ENCODE measurements at places on chromosomes 12 and 14. TPM values are rescaled to one million over a fixed set of nuclear protein-coding genes. Genes with fewer than 3 reads are reported as not detected.

The TMPRSS12 gene
- total RNA-seq = not detected

The POU6F1 gene
- total RNA-seq = 22.9 TPM

The PCK2 gene
- total RNA-seq = 12.4 TPM

The MSI1 gene
- total RNA-seq = 0.74 TPM

The IFT43 gene
- total RNA-seq = 51.6 TPM

The AQP2 gene
- total RNA-seq = not detected

The PDZRN4 gene
- total RNA-seq = 55.3 TPM

The MYH6 gene
- not detected for total RNA-seq

The ARHGEF40 gene
- 18.6 TPM for total RNA-seq

The RNASE9 gene
- not detected for total RNA-seq

The TMEM179 gene
- total RNA-seq = 1.9 TPM

The PTPN6 gene
- total RNA-seq = 7.7 TPM

The TSHR gene
- not detected for total RNA-seq

The TMEM229B gene
- total RNA-seq = 1.5 TPM

The KRT6B gene
- 0.54 TPM for total RNA-seq

The ACADS gene
- total RNA-seq = 34.2 TPM

The FAM186B gene
- 0.31 TPM for total RNA-seq

The PTGER2 gene
- total RNA-seq = 12.5 TPM

The KRT82 gene
- not detected for total RNA-seq

The STK38L gene
- total RNA-seq = 85.7 TPM

The LMNTD1 gene
- 1.2 TPM for total RNA-seq

The OTX2 gene
- not detected for total RNA-seq

The LRFN5 gene
- 5.9 TPM for total RNA-seq

The ATG2B gene
- total RNA-seq = 28.3 TPM

The ZFHX2 gene
- 0.45 TPM for total RNA-seq

The P2RX7 gene
- 2.0 TPM for total RNA-seq

The CCDC196 gene
- total RNA-seq = not detected

The ITGB7 gene
- total RNA-seq = 5.8 TPM

Measured in gastroesophageal sphincter (tissue), 4 donors.